Omental fat pad (tissue), 4 donors: ENCODE measurements at places on chromosomes 4 and X. TPM values are rescaled to one million over a fixed set of nuclear protein-coding genes. Genes with fewer than 3 reads are reported as not detected.

Gene AFM
- total RNA-seq = not detected

Gene BEND2
- total RNA-seq = not detected

Gene TBX22
- not detected for total RNA-seq

Gene CITED1
- not detected for total RNA-seq

Gene GAGE12D
- total RNA-seq = not detected

Gene GIMD1
- total RNA-seq = not detected
